ENCODE measurements at places on chromosomes 1 and 21. TPM values are rescaled to one million over a fixed set of nuclear protein-coding genes. Genes with fewer than 3 reads are reported as not detected.

DNA sequence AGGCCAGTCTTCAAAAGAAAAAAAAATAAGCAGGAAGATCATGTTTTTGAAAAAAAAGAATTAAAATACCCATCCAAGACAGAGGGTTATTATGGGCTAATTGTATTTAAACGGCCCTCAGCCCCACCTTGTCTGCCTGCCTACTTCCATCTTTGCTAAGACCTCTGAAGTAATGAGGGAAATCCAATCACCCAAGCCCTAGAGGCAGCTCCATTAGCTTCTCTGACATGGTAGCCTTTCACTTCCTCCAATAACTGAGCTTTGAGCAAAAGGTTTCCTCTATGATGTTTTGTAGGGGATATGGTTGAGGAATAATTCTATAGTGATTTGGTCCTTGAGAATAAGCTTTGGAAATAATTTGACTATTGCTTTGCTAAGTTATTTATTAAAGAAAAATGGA lies 178.2 kb upstream of the SGIP1 start:
- DNase-seq = no peak

Gene ANKRD35
- 0.94 TPM for total RNA-seq

Gene ZNF695
- 1.3 TPM for total RNA-seq

DNA sequence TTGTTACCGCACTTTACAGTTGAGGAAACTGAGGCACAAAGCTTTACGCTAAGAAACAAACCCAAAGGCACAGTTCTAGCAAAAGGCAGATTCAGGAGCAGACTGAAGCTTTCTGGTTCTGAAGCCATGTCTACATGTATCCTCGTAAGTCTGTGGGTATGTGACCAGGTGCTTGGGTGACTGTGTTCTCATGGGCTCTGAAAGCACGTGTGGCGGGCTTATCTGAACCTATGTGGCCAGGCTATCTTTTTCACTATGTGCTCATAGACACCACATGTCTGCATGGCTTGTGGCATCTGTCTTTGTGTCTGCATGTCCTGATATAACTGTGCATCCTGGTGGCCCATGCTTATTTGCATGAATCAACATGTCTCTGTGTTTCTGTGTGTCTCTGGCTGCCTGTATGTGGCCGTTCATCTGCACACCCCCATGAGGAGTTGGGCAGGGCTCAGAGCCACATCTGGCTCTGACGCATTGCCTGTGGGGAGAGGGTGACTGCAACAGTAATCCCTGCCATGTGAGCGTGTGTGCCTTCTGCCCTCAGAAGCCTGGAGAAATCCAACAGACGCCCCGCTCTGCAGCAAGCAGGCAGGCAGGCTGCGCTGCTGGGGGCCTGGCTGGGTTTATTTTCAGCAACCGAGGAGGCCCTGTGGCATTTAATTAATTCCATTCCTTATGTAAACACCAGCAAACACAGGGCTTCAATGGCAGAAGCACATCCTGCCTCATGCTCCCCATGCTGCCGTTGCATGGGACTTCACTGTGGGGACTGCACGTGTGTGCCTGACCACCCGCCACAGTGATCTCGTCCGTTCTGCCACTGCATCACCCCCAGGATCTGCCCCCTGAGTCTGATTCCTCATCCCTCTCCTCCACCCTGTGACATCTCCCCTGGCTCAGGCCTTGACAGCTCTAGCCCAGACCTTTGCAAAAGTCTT lies 115.4 kb downstream of the TRABD2B start:
- DNase-seq = no peak

Measured in HFFc6 (cell line).